ENCODE measurements at places on chromosomes 13 and 19. TPM values are rescaled to one million over a fixed set of nuclear protein-coding genes. Genes with fewer than 3 reads are reported as not detected.

MAG gene
- not detected for total RNA-seq

CHST8 gene
- under 0.01 TPM for total RNA-seq

ZFP28 gene
- 5.7 TPM for total RNA-seq

IGFL2 gene
- not detected for total RNA-seq

GMIP gene
- total RNA-seq = 4.7 TPM

CPAMD8 gene
- 1.8 TPM for total RNA-seq

CEACAM7 gene
- 1.9 TPM for total RNA-seq

SOHLH2 gene
- total RNA-seq = 0.11 TPM

C5AR1 gene
- total RNA-seq = not detected

ZIC2 gene
- 0.22 TPM for total RNA-seq

CEACAM21 gene
- total RNA-seq = 14.2 TPM

ZNF729 gene
- total RNA-seq = not detected

LILRA1 gene
- total RNA-seq = not detected

OSCAR gene
- not detected for total RNA-seq

ZNF491 gene
- 0.86 TPM for total RNA-seq

CCDC106 gene
- total RNA-seq = 5.5 TPM

TNNI3 gene
- not detected for total RNA-seq

PINLYP gene
- 2.2 TPM for total RNA-seq

CLIP3 gene
- total RNA-seq = 2.8 TPM

SCEL gene
- total RNA-seq = not detected

CRLF1 gene
- total RNA-seq = not detected

Measured in dermis lymphatic vessel endothelial cell (primary cell).